Stimulated activated CD4-positive, alpha-beta T cell treated with anti-CD3 and anti-CD28 coated beads, Interleukin-2, amount 100 ng/mL, for 24 hours (primary cell): ENCODE measurements at places on chromosomes 4 and X.
A peak's percentile ranks its signal among the peaks of the same experiment; 100 is the strongest.

DNA sequence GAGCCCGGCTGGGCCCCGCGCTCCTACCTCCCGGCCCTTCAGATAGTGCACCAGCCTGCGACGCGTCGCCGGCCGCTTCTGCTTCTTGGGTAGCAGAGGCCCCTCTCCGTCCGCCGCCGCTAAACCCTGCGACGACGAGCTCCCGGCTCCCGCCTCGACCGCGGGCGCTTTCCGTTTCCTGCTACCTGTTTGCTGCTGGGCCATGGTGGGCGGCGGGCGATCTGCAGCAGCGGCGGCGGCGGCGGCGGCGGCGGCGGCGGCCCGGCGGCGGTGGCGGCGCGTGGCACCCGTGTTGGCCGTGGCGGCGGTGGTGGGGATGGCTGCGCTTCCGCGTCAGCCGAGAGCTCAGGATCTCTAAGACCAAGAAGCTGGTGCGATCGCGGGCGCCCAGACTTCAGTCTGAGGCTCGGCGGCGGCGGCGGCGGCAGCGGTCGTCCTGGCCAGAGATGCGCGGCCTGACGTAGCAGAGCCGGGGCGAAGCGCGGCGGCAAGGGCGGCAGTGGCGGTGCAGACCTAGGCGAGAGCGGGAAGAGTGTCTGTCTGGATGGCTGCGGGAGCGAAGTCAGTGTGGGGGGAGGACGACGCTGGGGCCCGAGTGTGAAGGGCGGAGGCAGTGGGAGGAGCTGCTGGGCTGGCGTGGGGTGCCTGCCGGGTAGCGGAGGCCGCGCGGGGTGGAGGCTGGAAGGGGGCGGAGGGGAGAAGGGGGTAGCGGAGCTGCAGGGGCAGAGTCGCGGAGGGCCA lies at the start of gene DCAF12L2:
Gene DCAF12L2 (minus strand): TSS at position 569 of the 741 bp plus-strand sequence. CDS start 365 bp downstream, at position 204.
- DNase-seq: peak; percentile 3

- no peak for DNase-seq
These were observed 8.9 kb upstream of the IRAK1 start for GRCh38 chrX:154028502-154029184.

- DNase-seq: no peak
These were observed 77.0 kb downstream of the GPC3 start for GRCh38 chrX:133908223-133908955.

DNA sequence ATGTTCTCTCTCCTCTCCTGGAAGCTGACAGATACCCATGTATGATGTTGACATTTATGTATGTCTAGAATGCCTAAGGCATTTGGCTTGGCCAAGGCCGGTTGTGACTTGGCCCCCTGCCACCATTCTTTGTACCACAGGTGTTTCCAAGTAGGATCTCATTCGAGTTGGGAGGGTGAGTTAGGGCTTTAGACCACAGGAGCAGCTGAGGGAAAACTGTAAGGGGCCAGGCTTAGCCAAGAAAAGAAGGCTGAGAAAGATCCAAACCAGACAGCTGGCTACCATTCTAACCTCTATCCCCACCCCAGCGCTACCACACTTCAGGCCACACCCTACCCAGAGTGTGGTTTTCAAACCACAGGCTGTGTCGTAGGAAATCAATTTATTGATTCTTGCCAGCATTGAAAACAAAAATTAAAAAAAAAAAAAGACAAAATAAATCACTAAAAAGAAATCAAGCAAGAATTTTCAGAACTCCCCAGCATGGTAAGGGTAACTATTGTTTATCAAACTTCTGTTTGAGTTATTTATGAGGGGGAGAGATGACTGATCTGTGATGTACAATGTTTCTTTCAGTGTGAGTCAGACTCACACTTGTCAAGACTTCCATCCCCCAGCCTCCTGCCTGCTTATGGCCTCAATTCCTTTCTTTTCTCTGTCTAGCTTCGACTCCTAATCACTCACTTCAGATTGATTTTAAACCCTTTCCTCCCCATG lies 9.9 kb downstream of the TMSB4X start:
- DNase-seq: peak; percentile 51

DNA sequence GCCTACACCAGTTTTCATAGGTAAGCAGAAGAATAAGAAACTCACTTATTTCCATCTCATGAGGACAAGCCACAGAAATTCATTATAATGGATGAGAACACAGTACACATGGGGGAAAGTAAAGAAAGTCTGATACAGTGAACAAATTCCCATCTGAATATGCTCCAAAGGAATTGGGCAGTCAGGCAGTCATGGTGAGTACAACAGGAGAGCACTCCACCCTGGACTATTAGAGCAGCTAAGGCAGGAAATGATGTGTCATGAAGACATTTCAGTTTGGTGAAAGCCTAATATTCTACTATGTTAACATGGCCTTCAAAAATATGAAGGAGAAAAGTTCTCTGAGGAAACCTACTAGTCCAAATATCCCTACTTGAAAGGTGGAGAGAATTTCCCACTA lies 92.0 kb upstream of the PRDX4 start:
- DNase-seq: no peak

GRCh38 chr4:127846061-127846460 lies 34.6 kb upstream of the PLK4 start:
- DNase-seq: no peak

- no peak for DNase-seq
These were observed 144.1 kb downstream of the THOC2 start for GRCh38 chrX:123588723-123589122.

- DNase-seq: no peak
These were observed 60.8 kb downstream of the DDX60 start for GRCh38 chr4:168257768-168258167.

DNA sequence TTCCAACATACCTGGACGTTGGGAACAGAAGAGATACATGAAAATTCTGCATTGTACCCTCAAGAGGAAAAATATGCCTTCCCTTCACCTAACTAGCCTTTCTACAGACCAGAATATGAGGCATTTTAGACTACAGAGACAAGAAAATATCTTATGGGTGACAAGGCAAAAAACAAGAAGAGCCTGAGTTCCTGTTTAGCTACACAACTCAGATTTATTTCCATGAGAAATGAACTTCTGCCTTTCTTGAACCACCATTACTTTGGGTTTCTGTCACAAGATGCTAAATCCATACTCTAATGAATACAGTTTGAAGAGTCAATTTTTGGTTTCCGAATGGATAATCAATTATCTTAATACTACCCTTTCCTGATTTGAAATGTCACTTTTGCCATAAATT lies 18.7 kb downstream of the RCHY1 start:
- DNase-seq: no peak

- no peak for DNase-seq
These were observed 51.5 kb downstream of the FHIP1A start for GRCh38 chr4:151460434-151460833.

- DNase-seq: no peak
These were observed 13.4 kb downstream of the CFAP97 start for GRCh38 chr4:185190306-185190856.

DNA sequence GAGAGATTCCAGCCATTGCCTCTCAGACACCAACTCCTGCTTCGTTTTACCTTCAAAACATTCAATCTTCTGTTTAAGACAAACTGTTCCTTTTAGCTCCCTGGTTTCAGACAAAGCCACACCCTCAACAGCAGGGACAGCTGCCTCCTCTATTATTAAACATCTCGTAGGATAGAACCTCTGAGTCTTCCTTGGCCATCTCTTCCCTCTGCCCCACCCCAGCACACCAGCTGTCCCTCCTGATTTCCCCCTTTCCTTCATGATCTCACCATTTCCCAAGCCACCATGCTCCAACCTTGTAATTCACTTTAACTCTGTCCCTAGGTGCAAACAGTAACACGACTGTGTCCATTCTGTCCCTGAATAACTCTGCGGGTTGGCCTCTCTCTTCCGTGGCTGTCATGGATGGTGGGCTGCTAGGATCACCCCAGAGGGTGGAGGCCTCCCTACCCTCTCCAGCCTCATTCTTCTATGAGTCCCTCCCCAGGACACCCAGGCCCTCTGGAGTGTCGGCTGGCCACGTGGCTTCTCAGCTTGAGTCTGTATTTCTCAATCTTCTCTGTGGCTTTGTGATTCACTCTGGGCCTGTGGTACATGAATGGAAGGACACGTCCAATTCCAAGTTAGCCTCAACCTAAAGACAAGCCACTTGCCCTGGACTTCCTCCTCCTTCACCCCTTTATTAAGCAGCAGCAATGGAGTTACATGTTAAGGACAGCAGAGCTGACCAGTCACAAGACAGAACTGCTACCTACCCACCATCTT lies 349.9 kb downstream of the FBXW7 start:
- no peak for DNase-seq

- DNase-seq: peak; percentile 92
These were observed at the start of gene TTC29 for GRCh38 chr4:146945556-146946374. TSS of gene TTC29 (minus strand) at chr4:146945864. CDS start at chr4:146939895, 5,969 bp downstream.

GRCh38 chr4:154349829-154350228 lies 141.8 kb downstream of the DCHS2 start:
- DNase-seq: no peak

DNA sequence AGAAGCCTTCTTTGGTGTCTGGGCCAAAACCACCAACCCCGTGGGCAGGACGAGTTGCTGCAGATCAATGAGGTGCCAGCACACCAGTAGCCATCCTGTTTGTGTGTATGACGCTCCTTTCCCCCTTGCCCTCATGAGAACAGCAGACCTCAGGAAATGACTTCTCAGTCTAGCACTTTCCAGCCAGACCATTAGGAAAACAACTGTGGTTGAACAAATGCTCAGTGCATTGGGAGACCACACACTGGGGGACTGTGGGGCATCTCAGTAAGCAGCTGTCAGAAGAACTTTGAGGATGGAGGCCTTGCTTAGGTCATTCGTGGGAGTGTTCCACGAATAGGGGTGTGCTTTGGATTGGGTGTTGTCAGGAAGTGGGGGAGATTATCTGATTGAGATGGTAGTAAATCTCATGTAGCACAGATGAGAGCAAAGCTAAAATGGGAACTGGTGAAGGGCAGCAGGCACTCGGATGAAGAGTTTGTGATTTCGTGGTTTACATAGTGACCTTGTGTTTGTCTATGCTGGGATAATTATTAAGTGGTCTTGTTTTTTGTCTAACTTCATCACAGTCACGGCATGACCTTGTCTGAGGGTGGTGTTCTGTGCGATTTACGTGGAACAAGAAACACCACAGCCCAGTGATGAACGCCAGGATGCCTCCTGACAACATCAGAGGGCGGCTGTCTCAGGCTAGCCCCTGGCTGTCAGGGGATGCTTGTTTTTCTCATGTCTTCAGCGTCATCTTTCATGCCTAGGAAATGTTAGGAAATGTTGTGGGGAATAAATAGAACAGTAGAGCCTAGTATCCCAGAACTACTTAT lies 70.1 kb downstream of the USP46 start:
- DNase-seq: peak; percentile 23

- peak; percentile 27 for DNase-seq
These were observed 116.7 kb upstream of the TMEM164 start for GRCh38 chrX:109886122-109886761.

DNA sequence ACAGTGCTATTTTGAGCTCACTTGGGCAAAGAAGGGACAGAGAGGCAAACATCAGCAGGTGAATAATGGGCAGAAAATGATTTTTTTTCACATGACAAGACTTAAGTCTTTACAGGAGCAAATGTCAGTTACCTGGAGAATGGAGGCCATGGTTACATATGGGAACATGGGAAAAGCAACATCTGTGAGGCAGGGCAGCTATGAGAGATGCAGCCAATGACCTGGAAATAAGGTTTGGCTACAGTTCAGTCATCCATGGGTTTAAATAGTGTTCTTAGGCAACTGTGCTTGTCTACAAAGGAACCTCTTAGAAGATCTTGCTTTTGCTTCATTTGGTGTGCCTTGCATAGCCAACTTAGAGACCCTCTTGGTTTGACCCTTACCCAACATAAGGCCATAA lies 490.2 kb upstream of the LCORL start:
- no peak for DNase-seq

- DNase-seq: no peak
These were observed 24.5 kb downstream of the HTRA3 start for GRCh38 chr4:8294036-8294435.

- no peak for DNase-seq
These were observed 32.2 kb downstream of the PSAPL1 start for GRCh38 chr4:7402526-7402925.

- peak; percentile 16 for DNase-seq
These were observed 222.4 kb downstream of the CRLF2 start for GRCh38 chrX:989959-990510.

DNA sequence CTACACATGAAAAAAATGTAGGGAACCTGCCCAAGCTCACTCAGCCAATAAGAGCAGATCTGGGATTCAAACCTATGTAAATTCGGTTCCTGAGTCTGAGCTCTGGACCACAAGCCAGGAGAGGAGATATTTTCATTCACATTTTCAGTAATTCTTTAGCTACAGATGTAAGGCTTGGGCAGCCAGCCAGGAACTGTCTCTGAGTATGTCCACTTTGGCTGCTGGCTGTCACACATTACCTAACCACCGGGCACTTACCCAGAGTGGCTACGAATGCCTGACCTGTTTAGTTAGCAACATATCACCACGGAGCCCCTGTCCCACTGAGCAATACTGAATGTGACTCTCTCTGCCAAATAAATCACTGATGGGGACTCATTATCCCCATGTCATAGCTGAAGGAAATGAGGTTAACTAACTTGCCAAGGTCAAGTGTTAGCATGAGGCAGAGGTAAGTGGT lies 15.3 kb downstream of the USP46 start:
- DNase-seq: no peak

DNA sequence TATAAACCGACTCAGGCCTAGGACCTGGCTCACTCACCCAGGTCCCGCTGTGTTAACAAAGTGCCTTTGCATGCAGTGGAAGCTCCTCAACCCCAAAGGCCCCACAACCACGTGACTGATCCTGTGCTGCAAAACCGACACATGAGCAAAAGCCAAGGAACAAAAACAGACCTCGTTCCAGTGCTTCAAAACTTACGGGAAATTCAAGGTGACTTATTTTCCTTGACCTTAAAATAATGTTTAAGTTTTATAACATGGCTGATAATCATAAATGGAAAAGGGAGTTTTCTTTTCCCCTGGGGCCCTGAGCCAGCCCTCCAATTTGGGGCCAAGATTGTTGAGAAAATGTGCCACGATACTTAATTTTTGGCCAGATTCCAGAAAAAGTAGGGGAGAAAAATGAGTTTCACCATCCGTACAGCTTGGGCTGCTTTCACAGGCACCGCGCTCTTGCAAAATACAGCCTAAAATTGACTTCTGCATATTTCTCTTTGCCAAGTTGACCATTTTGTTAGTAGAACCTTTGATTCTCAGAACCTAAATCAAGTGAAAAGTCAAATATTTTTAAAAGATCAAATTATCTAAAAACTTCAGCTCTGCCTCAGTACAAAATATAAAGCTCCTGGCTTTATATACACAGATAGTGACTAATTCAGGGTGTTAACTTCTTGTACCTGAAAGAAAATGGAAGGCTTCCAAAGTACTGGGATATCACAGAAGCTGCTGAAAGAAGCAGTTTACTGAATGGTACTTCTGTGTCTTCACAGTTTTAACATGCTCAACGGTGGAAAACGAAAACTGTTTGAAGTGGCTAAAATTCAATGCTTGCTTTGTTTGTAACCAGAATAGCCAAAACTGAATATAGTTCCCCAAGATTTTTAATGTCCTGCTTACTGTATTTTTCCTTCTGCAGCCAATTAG lies 93.8 kb downstream of the APBB2 start:
- no peak for DNase-seq

DNA sequence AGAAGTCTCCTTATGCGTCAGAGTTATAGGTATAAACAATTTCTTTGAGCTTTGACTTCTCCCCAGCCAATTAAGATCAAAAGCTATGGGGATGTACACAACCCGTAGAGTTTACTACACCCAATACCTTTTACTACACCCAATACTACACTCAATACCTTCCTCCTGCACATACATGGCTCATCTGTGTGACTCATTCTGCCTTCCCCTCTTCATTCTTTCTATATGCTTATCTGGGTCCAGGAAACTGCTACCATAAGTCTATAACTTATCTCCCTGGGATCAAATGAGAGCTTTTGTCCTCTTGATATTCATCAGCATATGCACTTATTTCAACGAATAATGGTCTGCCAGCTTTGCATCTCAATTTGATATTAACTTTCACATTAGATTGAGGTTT lies 28.2 kb downstream of the ANKRD50 start:
- DNase-seq: no peak
